ENCODE measurements at places on chromosomes 16 and 17.

GRCh38 chr17:28141313-28141712, 98.8 kb downstream of the NLK start:
- no peak for DNase-seq

DNA sequence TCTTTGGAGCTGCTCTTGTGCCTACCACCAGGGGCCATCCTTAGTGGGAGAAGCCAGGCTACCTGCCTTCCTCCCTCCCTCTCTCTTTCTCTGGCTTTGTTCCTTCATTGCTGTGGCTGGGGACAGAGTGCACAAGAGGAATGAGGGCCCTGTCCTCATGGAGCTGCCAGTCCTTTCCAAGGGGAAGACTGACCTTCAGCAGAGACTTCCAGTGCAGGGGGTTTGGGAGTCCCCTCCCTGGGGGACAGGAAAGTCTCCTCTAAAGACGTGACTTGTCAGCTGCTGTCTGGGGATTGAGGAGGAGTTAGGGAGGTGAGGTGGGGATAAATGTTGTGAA, 108.1 kb downstream of the CMIP start:
- DNase-seq, result peak; percentile 16

DNA sequence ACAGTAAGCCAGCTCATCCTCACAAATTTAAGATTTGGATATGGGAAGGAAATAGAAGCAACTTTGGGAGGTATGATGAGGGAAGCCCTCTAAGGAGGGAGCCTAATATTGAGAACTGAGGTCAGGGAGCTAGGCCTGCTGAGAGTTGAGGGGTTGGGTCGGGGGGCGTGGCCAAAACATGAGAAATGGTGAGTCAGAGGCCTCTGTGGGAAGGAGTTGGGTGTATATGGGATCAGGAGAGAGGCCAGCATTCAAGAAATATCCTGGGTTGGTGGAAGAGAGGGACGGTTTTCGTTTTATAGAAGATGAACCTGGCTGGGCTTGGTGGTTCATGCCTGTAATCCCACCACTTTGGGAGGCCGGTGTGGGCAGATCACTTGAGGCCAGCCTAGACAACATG, 48.4 kb downstream of the CLEC16A start:
- no peak for DNase-seq

DNA sequence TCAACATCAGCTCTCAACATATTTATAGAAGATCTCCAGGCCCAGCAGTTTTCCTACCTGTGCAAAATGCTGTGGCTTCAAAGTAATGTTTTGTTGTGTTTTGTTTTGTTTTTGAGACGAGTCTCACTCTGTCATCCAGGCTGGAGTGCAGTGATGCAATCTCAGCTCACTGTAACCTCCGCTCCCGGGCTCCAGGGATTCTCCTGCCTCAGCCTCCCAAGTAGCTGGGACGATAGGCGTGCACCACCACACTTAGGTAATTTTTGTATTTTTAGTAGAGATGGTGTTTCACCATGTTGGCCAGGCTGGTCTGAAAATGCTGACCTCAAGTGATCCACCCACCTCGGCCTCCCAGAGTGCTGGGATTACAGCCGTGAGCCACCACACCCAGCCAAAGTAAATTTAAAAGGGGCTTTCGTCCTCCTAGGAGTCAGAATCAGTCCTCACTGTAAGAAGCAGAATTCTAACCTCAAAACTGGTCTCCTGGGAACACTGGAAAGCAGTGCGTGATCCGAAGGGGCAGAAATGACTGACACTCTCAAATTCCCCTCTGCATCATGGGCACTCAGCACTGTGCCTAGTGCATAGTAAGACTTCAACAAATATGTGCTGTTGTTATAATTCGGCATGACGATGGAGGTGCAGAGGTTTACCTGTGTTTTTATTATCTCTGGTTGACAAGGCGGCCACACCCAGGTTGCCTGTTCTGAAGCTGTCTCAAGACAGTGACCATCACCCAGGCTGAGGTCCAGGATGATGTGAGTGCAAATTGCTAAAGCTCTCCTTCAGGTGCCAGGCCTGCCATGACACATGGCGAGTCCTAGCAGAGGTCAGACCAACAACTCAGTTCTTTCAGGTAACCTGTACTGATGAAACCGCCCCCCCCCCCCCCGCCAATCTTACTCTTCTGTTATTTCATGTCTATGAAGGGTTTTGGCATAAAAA, 59.8 kb downstream of the ADCY9 start:
- DNase-seq, result no peak

GRCh38 chr16:68478526-68479250, 30.4 kb upstream of the SMPD3 start:
- no peak for DNase-seq

DNA sequence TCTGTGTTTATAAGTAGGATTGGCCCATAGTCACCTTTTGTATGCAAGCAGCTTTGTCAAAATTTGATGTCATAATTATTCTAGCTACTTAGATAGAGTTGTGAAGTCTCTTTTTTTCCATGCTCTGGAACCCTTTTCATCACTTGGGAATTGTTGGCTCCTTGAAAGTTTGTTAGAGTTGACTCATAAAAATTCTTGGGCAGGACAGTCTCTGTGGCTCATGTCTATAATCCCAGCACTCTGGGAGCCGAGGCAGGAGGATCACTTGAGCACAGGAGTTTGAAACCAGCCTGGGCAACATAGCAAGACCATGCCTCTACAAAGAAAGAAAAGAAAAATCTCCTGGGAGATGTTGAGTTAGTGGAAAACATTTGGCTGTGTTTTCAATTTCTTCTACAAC, 45.7 kb upstream of the MRC2 start:
- no peak for DNase-seq

GRCh38 chr17:2282297-2282873, 21.2 kb downstream of the SMG6 start:
- DNase-seq, result no peak

DNA sequence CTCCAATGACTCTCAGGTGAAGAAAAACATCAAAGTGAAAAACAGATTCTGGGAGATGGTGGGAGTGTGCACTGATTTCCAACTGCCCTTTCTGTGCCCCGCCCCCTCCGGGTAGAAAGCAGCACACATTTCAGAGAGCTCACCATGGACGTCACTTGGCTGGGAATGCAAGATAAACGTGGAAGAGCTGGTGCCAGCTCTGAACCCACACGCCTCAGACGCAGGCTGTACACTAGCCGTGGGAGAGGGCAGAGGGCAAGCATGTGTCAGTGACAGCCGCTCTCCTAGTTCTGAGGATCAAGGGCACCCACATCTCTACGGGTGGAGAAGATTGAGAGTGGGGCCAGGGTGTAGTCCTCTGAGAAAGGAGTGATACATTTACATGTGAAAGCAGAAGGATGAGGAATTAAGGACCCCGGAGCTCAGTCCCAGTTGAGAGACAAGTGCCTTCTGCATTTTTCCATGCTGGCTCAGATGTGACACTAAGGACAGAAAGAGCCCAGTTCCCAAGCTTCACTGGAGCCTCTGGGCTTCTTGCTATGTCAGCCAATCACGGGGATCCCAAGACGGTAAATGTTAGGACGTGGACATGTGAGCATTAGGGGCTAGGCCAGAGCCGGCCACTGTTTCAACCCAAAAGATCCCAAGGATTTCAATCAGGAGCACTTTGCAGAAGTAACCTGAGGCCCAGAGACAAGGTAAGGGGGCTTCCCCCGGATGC, 101.3 kb downstream of the ZFHX3 start:
- peak; percentile 82 for DNase-seq

DNA sequence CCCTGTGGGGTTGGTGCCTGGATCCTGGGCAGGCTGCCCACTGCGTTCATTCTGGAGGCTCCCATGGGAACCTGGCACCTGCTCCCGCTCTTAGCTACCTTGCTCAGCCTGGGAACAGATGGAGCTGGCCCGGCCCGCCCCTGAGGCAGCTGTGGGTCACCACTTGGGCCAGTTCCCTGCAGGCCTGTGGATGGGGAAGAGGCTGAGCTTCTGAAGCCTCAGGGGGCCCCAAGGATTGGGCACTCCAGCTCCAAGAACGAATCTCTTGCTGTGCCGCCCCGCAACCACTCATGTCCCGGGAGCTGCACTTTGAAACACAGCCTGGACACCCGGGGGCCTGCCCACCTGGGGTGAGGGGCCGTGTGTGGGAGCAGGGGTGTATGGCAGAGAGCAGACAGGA, 37.7 kb downstream of the BAHCC1 start:
- DNase-seq, result no peak

DNA sequence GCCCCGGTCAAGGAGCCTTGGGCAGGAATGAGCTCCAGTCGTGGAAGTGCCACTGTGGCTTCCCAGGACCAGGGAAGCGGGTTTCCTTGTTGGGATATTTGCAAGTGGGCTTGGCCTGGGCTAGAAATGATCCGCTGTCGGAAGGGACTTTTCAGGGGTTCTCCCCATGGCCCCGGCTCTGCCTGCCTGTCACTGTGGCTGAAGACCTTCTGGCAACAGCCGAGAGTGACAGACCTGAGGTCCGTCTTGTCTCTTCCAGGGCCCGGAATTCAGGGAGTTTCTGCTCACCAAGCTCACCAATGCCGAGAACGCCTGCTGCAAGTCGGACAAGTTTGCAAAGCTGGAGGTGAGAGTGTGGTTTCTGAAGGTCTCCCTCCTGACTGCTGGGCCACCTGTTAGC, 57.7 kb downstream of the OR1D5 start:
- peak; percentile 70 for DNase-seq
